Natural killer cell treated with Interleukin-12 subunit alpha and Interleukin-12 subunit beta and Interleukin-15 and Interleukin-18, amount 100 ng/mL, for 72 hours (primary cell): ENCODE measurements at places on chromosomes 7 and 10. TPM values are rescaled to one million over a fixed set of nuclear protein-coding genes. Genes with fewer than 3 reads are reported as not detected.

DNA sequence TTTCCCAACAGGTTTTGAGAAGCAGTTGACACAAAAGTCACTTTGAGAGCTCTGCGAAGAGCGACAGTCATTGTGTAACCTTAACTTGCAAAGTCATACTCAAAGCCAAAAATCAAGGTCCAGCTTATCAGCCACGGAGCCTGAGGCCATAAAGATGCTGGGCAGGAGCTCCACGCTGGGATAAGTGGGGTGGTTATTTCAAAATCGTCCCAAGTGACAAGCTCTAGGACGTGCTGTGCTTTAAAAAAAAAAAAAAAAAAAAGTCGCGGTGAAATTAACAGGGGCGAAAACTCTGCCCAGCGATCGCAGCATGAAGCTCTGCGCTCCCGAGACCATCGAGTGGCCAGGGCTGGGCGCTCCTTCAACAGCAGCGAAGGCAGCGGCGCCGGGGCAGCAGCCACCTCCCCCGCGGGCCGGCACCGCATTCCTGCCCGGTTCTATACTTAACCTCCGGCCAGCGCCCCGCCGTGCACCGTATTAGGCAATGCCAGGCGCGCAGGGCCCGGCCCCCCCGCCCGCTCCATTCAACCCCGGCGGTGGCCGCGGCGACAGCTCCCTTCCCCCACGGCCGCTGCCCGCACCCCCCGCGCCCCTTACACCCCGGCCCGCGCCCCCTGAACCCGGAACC is 657 bp downstream of the HACD1 start:
- no peak overlapping the region for H3K27ac ChIP-seq
- H3K4me1 ChIP-seq: peaks cover 3% of the 10 kb centered on the region
- H3K27me3 ChIP-seq: peaks cover 11% of the 10 kb centered on the region

- H3K4me3 ChIP-seq: no peak overlapping the region
- H3K4me1 ChIP-seq: peaks cover 5% of the 10 kb centered on the region
- H3K27me3 ChIP-seq: peaks cover 26% of the 10 kb centered on the region
- H3K36me3 ChIP-seq: no peaks in the 10 kb centered on the region
These were observed 22.3 kb downstream of the CHST15 start for GRCh38 chr10:124071141-124071540.

GRCh38 chr10:86524225-86524962 is 2.8 kb upstream of the WAPL start:
- H3K27ac ChIP-seq: no peak overlapping the region
- no peak overlapping the region for H3K4me3 ChIP-seq
- H3K27me3 ChIP-seq: no peaks in the 10 kb centered on the region
- peaks cover 3% of the 10 kb centered on the region for H3K36me3 ChIP-seq
- peaks cover 17% of the 10 kb centered on the region for H3K4me1 ChIP-seq

GRCh38 chr10:31261511-31262311 is 57.3 kb upstream of the ZEB1 start:
- H3K36me3 ChIP-seq: no peaks in the 10 kb centered on the region
- H3K27me3 ChIP-seq: peaks cover 18% of the 10 kb centered on the region
- H3K4me3 ChIP-seq: no peak overlapping the region

The C10orf120 gene
- not detected for total RNA-seq

The PDE6C gene
- total RNA-seq: not detected

- no peaks in the 10 kb centered on the region for H3K27me3 ChIP-seq
- no peak for DNase-seq
- H3K4me3 ChIP-seq: no peak overlapping the region
- no peak overlapping the region for H3K27ac ChIP-seq
- H3K4me1 ChIP-seq: peaks cover 5% of the 10 kb centered on the region
These were observed 27.2 kb downstream of the ATE1 start for GRCh38 chr10:121900443-121901174.

The DPYSL4 gene
- 19.2 TPM for total RNA-seq

The DOCK4 gene
- total RNA-seq: 3.3 TPM

DNA sequence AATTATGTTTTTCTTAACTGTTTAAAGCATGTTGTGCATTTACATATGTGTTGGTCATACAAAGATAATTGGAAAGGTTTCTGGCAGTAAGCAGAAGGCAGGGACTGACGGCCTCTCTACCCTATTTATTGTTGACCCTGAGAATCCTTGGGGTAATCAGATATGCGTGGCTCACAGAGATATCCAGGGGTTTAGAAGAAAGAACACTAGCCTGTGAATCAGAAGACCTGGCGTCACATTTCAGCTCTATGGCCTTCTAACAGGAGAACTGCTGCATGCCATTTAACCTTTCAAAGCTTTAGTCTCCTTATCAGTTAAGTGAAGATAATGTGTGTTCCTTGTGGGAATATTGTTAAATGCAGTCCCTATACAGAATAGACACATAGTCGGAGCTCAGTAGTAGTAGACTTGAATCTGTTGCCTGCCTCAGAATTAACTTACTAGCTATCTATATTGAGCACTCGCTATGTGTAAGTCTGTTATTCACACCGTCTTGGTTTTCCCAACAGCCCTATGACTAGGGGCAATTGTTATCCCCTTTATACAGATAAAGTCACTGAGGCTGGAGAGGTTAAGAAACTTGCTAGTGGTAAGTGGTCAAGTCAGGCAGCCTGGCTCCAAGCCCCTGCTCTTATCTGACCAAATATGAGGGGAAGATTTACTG is 129.6 kb upstream of the ANKRD1 start:
- peaks cover 32% of the 10 kb centered on the region for H3K27me3 ChIP-seq
- no peak for DNase-seq
- H3K4me3 ChIP-seq: no peak overlapping the region
- no peaks in the 10 kb centered on the region for H3K36me3 ChIP-seq
